ENCODE measurements at places on chromosomes 13 and 19.

DNA sequence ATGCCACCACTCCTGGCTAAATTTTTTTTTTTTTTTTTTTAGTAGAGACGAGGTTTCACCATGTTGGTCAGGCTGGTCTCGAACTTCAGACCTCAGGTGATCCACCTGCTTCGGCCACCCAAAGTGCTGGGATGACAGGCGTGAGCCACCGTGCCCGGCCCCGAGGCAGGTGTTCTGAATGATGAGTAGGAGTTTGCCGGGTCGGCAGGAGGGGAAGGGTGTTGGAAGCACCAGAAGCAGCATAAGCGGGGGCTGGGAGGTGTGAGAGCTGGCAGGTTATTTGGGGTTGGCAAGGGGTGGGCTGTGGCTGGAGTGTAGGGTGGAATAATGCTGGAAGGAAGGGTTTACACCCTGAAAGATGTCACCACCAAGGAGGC is 1.8 kb downstream of the SPPL2B start:
- DNase-seq: no peak

GRCh38 chr19:13189600-13189999 is 39.4 kb downstream of the IER2 start:
- no peak for DNase-seq

DNA sequence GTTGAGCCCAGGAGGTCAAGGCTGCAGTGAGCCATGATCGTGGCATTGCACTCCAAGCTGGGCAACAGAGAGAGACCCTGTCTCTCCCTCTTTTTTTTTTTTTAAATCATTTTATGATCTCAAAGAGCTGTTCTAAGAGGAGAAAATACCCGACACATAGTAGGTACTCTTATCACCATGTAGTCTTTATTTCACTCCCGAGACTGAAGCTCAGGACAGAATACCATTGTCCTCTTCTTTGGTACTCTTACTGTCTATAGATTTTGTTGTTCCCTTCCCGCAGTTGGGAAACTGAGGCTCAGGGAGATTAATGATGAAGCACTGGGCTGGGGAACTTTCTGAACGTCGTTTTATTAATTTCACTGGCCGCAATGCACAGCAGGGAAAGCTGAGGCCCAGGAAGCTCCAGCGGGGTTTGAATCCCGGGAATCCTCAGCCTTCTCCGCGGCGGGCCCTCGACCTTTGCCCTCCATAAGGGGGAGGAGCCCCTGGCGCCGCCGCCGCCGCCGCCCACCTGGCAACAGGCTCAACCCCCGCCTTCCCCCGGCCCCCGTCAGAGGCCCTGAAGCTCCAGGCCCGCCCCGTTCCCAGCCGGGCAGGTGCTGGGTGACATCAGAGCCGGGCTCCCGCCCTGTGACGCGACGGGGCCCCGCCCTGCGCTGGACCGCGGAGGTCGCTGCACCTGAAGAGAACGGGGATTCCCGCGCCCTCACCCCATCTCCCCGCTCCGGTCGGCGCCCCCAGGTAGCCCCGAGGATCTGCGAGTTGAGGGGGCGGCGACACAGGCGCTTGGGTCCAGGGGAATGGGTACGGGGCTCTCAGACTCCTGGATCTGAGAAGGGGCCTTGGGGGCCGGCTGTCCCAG is 1.6 kb downstream of the MYH14 start:
- no peak for DNase-seq

DNA sequence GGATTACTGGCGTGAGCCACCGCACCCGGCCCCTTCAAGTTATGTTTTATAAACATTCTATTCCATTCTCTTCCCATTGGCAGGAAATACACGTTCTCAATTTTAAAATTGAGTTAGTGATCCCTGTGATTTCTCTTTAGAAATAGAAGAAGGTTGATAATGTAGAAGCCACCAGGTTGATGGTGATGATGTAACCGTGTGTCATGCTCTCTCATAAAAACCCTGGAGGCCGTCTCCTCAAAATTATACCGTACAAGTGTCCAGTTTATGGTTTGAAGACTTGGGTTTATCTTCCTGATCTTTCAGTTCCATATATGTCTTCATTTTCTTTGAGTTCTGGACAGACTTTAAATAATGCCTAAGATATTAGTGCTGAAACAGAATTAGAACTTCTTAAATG is 32.2 kb downstream of the COG3 start:
- DNase-seq: no peak

Measured in bone marrow (tissue), 2 donors.